ENCODE measurements at places on chromosomes 7 and 10.

GRCh38 chr10:101031796-101032636 lies 982 bp downstream of the SFXN3 start:
- no peak for DNase-seq

DNA sequence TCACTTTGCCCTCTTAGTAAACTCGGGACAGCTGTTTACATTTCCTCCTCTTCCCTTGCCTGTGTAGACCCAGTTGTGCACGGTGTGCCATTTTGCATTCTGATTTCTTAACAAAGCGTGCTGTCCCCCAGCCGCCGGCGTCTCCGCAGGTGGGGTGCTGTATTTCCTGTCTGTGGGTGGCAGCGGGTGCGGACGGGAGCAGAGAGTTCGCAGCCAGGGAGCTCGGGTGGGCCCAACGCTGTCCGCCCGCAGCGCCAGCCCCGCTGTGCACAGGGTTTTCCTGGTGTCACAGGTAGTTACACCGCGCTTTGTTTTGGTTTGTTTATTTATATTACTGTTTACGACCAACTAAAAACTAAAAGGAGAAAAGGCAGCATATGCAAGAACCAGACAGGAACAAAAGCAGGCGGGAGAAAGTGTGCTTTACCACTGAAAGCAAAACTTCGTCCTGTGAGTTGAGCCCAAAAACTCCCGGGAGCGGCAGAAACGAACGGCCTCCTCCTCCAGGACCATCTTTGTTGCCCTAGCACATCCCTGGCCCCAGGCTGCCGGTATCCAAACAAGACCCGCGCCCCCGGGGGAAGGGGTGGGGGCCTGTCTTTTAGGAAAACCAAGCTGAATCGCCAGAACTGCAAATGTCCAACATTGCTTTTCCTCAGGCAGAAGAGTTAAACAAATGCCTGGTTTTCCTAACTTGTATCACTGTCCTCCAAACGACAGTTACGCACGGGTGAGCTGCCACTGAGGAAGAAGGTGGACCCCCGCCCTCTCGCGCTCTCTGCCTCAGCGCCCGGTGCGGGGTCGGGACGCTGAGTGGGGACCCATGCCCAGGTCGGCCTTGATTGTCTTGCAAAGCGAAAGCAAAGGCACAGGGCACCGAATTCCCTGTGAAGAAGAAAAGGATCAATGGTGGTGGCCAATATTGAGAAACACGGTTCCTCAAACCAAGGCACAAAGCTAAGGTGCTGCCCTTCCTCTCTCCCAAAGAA lies 45.9 kb upstream of the DRGX start:
- DNase-seq, result no peak

GRCh38 chr10:24992512-24993133 lies 23.3 kb downstream of the ENKUR start:
- DNase-seq, result no peak

GRCh38 chr10:13184730-13185514 lies 23.6 kb downstream of the MCM10 start:
- DNase-seq, result peak; percentile 21

DNA sequence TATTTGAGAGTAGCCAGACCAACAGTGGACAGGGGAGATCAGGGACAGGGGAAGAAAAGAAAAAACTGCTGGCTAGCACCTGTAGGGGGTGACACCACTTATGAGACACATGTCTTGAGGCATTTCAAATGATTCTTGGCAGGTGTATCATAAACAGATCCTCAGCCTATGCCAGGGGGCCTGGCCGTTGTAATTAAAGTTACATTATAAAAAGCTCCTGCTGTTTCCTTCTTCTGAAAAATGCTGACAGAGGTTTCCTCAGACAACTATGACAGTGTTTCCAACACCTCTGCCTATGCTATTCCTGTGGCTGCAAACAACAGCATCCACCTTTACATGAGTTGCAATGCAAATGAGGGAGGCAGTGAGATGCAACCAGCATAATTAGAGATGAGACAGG lies 281.0 kb upstream of the PTER start:
- DNase-seq, result no peak

DNA sequence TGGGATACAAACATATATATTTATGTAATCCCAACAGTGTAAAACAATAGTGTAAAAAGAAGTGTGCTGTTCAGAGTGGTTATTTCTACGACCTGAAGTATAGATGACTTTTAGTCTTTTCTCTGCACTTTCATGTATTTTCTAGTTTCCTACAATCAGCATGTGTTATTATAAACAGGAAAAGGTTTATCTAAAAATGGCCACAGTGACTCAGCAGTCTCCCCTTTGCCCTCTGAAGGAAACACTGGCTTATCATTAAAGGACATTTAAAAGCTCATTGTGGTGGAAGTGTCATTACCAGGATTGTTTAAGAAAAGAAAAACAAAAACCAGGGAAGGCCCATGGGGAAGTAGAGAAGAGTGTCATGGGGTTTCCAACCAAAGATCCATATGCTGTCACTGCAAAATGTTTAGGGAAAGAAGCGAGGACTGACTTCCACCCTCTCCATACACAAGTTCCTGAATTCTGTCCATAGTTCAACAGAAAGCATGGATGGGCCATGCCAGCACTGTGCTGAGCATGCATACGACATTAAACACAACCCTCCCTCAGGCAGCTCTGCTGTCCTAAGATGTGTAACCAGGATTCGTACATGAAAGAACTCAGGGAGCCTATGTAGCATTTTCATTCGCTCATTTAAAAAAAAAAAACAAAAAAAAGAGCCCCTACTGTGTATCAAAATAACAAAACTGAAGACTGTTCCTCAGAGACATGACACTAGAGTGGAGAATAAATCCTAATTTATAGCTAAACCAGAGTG lies 10.2 kb downstream of the CYREN start:
- DNase-seq, result no peak

DNA sequence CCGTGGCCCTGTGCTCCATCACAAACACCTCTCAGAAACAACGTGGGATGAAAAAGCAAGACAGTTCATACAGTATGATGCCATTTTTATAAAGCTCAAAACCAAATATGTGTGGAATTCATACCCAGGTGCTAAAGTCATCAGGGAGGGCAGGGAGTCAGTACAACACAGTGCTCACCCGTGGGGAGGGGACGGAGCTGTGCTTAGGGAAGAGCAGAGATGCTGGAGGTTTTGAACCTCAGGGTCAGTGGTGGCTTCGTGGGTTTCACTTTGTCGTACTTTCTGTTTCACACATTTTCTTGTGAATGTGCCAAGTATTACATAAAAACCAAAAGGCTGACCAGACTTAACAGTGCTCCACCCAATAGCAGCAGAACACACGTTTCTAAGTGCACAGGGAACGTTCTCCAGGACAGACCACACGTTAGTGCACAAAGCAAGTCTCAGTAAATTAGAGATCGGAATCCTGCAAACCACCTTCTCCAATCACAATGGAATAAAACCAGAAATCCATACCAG lies 21.2 kb downstream of the ZMIZ2 start:
- no peak for DNase-seq

DNA sequence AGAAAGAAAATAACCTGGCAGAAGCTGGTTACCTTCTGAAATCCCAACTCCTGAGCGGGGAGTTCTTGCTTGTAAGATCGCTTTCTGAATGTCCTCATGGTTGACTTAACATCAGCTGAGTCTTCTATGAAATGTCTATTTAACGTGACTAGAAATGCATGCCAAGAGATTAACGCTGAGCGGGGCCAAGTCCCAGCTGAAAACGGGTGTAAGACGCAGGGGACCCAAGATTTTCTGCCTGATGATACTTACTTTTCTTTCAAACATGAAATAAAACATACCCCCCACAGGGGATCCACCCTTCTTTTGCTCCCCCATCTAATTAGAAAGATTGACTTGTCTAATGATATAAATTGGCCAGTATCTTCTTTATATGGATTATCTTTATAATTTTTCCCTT lies 14.9 kb downstream of the OR9A2 start:
- no peak for DNase-seq

- DNase-seq, result no peak
Observed at GRCh38 chr7:116194115-116194514, 16.2 kb upstream of the TES start.

- no peak for DNase-seq
Observed at GRCh38 chr7:45007106-45007505, 7.1 kb downstream of the CCM2 start.

- no peak for DNase-seq
Observed at GRCh38 chr7:116862951-116863670, 724 bp downstream of the CAPZA2 start.

DNA sequence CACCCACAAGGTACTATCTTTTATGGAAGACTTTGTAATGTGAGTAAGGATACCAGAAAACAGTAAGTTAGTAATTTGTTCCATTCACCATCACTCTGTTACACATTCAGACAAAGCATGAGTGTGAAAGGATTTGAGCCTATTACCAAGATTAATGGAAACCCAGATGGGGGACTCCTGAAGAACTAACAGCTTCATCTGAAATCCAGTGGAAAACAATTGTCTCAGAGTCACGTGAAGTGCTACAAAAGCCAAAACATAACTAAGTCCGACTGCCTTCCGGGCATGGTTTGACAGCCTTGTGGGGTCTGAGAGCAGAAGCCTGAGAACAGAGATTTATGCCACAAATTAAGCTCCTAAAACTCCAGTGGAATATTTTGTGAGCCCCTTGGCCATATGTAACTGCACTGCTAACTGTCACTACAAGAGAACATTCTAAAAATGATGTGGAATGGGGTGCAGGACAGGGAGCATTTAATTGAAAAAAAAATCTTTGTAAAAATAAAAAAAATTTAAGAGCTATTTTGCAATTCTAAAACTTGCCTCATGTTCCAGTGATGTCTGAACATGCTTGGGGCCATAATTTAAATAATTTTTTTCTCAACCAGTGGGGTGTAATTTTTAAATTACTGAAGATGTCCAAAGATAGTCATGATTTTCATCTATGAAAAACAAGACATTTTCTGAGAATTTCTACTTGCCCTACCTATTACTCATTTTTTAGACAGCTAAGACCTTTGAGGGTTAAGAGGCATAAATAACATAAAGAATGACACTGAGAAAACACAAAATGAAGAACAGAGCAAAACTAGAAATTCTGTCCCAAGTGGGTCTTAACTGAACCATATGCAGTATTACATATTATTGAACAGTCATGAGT lies 555.0 kb downstream of the INHBA start:
- DNase-seq, result no peak

DNA sequence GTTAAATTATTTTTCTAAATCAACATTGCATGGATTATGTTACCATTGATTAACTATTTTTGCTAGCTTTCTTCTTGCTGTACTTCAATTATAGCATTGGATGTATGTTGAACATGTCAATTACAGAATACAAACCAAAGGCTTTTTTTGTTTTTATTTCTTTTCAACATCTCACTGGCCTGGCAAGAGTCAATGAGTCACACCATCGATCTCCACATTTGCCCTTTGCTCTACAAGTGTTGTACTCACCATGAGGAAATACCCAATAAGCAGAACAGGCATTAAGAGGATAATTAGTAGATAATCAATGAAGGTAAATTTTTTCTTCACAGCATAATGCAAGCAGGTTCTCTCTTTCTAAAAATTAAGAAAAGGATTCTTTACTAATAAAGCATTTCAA lies 23.3 kb downstream of the ANKRD22 start:
- no peak for DNase-seq

DNA sequence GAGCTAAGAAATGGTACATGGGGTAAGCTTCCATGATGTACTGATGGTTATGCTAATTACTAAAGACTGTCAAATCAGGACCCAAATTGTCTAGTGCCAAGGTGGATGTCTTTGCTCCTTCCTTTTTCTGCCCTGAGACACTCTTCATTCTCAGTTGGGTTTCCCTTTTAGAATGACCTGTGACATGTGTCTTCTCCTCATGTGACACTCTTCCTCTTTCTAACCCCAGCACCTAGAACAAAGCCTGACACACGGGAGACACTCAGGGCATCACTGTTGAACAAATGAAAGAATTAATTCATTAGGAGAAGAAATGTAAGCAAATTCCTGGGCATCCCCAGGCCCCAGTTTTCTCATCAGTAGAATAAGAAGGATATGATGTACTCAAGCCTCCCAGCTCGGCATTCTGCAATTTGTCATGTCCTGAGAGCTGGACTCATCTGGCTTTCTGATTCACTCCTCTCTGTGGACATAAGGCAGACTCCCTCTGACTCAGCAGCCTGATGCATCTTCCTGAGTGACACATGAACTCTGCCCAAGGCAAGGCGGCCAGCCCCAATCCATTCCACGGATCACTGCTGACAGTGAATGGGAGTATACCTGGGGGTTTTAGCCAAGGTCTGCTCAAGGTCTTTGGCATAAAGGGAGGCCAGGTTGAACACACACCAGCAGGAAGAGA lies 473.8 kb downstream of the KCNMA1 start:
- no peak for DNase-seq

DNA sequence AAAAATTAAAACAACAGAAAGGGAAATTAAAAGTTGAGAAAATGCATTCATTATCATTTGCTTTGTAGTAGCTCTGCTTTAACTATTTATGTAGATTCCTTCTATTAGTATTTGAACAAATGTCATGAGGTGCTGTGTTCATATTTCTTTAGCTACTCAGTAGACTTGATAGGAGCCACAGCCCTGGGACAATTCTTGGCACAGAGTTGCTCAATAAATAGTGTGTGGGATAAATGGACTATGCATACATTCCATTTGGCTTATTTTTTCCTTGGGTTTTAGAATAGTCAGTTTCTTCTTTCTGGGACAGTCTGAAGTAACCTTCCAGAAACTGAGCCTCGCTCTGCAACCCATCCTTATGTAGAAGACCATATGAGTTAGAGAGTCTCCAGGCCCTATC lies 13.4 kb downstream of the RPP30 start:
- no peak for DNase-seq

GRCh38 chr7:33422825-33423645 lies 293.7 kb downstream of the BBS9 start:
- DNase-seq, result no peak

DNA sequence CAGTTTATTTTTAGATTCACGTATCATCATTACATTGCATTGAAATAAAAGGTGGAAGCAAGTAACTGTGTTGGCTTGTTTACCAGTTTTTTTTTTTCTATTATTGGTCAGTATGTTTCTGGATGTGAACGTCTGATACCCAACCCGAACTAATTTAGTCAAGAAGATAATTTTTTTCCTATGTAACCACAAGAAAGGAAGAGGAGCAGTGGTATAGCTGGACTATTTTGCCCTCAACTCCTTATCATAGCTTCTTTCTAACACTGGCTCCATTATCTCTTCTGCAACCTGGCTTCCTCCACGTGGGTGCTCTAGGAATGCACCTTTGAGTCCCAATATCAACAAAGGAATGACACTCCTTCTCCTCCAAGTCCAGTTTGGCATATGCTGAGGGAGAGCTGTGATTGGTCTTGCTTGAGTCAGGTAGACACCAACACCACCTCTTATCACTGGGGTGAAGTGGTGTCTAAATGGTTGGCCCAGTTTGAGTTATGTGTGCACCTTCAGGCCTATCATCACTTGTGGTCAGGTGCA lies 29.4 kb downstream of the OR9A2 start:
- no peak for DNase-seq

- no peak for DNase-seq
Observed at GRCh38 chr10:22643775-22644174, 70.6 kb downstream of the PIP4K2A start.

GRCh38 chr10:76026176-76026771 lies 594.9 kb downstream of the LRMDA start:
- no peak for DNase-seq

GRCh38 chr7:108660465-108660864 lies 90.8 kb downstream of the DNAJB9 start:
- peak; percentile 5 for DNase-seq
